Urothelium cell line (cell line): ENCODE measurements at places on chromosomes 3 and 15.

DNA sequence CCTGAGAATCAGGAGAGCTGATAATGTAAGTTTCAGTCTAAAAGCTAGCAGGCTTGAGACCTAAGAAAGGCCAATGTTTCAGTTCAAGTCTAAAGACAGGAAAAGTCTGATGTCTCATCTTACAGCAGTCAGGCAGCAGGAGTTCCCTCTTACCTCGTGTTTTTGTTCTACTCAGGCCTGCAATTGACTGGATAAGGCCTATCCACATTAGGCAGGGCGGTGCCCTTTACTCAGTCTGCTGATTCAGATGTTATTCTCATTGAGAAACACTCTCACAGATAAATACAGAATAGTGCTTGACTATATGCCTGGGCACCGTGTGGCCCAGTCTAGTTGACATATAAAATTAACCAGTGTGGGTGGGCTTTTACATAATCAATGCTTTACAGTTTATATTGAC lies 122.4 kb downstream of the NR1D2 start:
- no peak for DNase-seq

DNA sequence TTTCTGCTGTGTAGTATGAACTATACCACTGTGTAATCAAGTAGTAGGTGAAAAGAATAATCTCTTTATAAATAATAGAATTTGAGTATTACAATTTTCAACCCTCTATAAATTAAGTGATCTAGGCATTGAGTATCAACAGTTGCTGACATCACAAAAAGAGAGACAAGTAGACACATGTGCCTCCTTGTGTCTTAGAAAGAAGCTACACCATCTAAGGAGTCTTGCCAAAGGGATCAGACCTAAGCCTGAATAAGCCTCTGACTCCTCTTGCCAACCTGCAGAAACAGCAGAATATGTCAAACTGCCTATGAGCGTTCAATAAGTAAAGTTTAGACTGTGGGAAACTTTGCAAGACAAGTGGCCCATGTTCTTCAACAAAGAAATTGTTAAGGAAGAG lies 5.8 kb upstream of the MTMR10 start:
- DNase-seq = no peak

- no peak for DNase-seq
Measured at GRCh38 chr3:45345846-45346580, 42.4 kb upstream of the LARS2 start.

DNA sequence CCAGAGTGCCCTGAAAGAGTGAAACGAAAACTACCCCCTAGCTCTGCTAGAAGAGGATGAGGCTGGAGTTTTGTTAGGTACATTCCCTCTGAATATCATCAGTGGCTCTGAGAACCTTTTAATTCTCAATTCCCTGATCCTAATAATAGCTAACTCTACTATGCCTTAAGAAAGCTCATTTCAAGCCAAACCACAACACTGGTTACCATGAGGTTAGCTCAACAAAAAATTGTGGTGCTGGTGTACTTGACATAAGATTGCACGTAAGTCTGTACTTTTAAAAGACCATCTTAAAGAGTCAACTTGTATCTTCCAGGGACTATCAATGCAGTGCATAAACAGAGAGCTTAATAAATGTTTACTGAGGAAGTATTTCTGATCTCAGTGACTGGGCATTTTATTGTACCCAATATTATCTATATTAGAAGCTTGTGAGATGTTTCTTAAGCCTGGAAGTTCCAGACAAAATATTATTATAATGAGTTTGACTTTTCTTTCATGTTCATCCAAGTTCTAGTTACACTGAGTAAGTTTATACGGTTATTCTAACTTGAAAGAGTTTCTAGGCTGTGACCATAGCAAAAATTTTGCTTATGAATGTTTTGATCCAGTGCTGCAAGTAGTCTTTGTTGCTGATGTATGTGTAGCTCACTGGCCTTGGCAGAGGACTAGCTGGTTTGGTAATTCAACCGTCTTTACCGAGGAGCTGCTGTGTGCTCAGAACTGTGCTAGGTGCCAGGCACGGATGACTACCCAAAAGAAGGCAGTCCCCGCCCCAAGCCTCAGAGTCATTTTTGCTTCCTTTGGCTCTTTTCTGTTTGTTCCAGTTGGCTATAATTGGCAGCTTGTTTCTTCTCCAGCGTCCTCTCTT lies 334.4 kb upstream of the TRIM42 start:
- DNase-seq = no peak

DNA sequence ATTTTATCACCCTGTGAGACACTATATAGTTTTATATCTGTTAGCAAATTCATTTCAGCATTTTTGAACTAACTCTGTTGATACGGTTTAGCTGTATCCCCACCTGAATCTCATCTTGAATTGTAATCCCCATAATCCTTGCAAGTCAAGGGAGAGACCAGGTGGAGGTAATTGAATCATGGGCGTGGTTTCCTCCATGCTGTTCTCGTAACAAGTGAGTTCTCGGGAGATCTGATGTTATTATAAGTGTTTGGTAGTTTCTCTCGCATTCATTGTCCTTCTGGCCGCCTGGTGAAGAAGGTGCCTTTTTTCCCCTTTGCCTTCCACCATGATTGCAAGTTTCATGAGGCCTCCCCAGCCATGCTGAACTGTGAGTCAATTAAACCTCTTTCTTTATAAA lies 53.2 kb upstream of the TMC3 start:
- no peak for DNase-seq

- no peak for DNase-seq
Measured at GRCh38 chr3:110646496-110646895, 425.1 kb upstream of the NECTIN3 start.

DNA sequence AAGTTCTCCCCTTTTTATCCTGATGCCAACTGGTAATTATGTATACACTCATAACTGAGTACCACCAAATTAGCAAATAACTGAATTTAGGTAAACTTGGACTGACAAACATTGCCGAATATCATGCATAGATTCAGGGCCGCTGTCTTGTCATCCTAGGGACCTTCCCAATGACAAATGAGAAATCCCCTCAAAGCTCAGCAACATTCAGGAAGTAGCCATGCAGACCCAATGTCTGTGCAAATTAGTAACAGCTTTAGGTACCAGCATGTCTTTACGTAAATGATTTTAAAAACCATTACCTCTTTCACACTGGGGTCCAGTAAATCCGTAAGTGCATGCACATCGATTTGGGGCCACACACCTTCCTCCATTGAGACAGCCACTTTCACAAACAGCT lies 49.5 kb downstream of the FBN1 start:
- DNase-seq = no peak

GRCh38 chr15:77387365-77388105 lies 32.4 kb downstream of the PEAK1 start:
- no peak for DNase-seq

GRCh38 chr3:2870724-2871333 lies 239.3 kb downstream of the IL5RA start:
- peak; percentile 4 for DNase-seq

DNA sequence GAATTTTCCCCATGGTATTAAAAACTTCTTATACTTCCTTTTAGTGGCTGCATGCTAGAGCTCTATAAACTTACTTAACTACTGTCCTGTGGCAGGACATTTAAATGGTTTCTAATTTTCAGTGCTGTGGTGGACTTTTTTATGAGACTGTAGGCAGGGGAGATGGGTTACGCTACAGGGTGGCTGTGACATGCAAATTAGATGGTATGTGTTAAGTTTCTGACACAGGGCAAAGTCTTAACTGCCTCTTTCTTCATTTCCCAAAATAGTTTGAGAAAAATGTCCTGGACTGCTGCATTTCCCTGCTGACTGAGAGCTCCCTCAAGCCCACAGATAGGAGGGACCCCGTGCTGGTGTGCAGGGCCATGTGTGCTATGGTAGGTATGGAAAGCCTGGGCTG lies 22.0 kb downstream of the TGM4 start:
- no peak for DNase-seq

GRCh38 chr15:83592370-83593040 lies 61.4 kb upstream of the ADAMTSL3 start:
- DNase-seq = no peak

GRCh38 chr3:123783050-123783689 lies 101.0 kb downstream of the MYLK start:
- no peak for DNase-seq

DNA sequence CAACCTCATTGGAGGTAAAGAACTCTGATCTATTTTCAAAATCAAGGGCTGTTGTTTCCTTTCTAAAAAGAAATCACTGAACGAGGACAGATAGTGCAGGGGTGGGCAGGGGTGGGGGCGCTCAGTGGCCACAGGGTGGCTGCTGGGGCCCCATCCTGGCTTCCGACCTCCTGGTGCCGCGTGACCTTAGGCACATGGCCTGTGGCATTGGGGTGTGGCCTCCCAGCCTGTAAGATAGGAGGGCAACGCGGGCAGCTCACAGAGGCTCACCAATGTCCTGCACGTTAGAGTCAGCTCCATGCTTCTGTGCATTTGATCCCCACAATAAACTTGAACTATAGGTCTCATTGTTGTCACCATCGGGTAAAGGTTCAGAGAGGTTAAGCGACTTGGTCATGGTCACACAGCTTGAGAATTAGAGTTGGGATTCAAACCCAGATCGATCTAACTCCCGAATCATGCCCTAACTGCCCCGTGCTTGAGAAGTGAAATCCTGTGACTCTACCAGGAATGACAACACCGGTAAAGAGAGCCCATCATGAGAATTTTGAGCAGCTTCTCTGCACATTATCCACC lies 148.0 kb upstream of the SLC6A11 start:
- DNase-seq = no peak

DNA sequence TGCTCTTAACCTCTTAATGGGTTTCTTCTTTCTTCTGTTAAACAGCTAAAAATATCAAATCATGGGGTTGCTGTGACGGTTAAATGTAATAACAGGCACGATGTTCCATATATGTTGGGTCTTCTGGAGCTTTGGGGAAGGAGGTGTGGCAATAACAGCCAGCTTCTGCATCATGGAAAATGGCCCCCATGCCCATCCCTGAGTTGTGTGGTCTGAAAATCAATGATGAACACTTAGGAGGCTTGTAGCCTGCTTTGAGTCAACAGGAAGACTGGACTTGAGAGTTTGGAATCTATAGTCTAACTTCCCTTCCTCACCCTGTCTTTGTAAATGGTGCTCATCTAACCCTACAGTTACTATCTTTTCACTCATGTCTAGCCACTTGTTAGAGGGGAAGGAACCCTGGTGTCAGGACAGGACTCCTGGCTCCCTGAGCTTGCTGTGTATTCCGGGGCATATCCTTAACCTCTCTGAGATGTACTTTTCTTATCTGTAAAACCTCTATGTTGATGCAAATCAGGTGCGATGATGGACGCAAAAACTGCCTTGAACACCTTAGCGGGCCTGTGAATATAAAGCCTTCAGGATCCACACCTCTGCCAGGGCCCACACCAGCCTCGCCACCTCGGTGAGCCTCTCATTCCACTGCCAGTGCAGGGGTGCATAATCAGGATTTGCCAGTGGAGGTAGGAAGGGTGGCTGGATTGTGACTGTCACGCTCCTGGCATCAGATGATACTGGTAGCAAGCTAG lies 27.5 kb downstream of the SMAD3 start:
- no peak for DNase-seq

- no peak for DNase-seq
Measured at GRCh38 chr3:149442851-149443544, 31.5 kb upstream of the TM4SF4 start.

DNA sequence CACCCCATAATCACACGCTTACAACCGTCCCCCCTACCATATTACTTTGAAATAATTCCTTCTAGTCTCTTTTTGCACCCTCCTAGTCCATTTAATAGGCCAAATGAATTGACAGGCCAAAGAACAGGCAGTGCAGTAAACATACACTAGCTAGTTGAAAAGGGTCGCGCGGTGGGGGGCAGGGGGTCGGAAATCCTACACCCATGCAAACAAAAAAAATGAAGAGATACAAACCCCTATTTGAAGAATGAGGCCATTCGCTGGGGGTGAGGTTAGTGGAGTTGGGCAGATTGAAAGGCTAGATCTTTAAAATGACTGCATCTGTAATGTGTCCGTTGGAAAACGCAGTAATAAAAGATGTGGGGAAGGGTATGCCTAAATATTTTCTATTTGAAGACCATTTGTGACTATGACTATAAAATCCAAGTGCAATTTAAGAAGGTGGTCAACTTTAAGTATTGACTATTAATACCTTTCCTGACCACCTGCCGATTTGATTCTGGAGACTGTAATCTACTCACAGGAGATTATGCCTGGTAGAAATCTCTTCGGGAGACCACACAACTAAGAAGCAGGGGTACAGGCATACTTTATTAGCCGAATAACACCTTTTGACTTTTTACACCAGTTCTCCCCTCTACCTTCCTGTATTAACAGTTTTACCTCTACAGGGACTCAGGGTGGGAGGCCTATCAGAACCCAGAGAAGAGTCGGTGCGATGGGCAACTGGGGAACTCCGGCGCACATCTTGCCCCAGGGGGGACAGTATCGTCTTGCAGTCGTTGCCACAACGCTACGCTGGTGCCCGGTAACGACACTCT lies 762 bp upstream of the ARL6 start:
- DNase-seq = no peak
